Stimulated activated CD8-positive, alpha-beta memory T cell treated with anti-CD3 and anti-CD28 coated beads, Interleukin-15, amount 100 ng/mL, for 24 hours (primary cell): ENCODE measurements at places on chromosomes 12 and 14.

DNA sequence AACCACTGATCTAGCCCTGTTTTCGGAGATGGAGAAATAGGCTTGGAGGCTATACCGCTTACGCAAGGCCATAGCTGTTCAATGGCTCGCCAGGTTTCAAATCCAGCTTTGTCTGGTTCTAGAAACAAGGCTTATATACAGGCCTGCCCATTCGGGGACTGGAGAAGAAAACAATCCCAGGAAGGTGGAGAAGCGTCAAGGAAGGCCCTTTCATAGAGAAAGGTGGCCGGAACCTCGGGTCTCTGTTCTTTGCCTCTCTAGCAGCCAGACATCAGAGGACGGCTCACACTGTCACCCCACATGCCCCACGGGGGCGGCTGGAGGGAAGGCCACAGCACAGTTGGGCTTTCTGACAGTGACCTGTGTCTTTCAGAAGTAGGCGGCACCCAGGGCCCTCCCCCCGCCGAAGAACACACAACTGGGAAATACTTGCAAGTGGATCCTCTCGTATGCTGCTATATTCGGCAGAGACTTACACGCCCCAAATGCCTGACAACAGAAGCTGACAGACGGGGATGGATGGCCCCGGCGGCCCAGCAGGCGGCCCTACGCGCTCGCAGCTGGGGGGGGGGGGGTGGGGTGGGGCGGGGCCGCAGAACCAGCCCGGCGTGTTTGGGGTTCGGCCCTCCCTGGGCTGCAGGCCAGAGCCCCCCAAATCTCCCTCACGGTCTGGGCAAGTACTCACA lies 4.5 kb upstream of the SETD1B start:
- no peak for DNase-seq

GRCh38 chr12:47689215-47689614 lies 16.6 kb downstream of the RPAP3 start:
- no peak for DNase-seq

DNA sequence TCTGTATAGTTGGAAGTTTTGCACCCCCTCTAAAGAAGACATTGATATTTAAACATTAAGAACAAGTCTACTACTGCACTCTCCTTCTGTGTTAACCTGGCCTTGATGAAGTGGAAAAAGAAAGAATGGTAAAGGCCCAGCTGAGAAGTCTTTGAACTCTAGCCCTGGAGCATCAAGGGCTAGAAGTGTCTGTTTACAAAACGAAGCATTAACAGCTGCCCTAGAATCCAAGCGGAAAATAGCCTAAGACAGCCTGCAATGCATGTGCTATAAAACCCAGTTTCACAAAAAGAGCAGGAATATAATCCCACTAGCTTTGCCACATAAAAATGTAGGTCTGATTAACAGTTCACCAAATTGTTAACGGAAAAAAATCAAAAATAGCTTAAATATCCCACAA lies 60.5 kb downstream of the NUMB start:
- no peak for DNase-seq

DNA sequence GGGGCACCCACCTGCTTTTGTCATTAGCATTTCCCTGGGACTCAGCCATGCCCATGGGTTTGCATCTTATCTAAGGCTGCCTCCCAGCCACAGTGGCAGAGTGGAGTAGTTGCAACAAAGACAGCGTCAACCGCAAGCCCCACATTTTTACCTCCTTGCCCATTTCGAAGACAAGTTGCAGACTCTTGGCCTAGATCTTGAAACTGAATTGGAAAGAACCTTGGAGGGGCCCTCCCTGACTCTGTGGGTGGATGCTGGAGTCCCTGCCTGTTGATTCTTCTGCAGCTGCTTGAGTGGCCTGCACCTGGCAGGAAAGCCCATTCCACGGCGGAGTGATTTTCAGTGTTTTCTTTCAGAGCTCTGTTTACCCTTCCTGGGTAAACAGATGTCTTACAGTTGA lies 309.0 kb downstream of the VRK1 start:
- DNase-seq = no peak

GRCh38 chr14:105999361-106000028 lies 473.1 kb downstream of the TMEM121 start:
- DNase-seq = peak; percentile 31

DNA sequence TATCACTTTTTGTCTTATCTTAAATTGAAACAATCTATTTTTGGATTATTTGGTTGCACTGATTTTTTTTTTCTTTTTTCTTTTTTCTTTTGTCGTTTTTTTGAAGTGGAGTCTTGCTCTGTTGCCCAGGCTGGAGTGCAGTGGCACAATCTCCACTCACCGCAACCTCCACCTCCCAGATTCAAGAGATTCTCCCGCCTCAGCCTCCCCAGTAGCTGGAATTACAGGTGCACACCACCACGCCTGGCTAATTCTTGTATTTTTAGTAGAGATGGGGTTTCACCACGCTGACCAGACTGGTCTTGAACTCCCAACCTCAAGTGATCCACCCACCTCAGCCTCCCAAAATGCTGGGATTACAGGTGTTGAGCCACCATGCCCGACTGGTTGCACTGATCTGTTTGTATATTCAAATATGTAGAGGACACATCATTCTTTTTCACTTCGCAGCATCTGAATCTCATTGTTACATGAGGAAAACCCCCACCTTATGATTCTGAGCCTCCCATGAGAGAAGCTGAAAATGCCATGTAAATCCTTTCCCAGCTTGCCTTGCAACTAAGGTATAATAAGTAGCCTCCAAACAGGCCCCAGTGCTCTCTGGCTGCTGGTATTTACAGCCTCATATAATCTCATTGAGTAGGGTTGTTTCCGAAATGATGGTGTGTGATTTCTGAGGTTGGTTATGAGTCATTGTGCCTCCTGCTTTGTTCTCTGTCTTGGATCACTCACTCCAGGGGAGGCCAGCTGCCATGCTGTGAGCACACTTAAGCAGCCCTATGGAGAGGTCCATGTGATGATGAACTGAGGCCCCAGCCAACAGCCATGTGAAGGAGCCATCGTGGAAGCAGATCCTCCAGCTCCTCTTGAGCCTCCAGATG lies 5.2 kb upstream of the HSP90B1 start:
- DNase-seq = no peak

- no peak for DNase-seq
These were observed 403.7 kb downstream of the SLC6A15 start for GRCh38 chr12:84508851-84509260.
